ENCODE measurements at places on chromosomes 4 and X.

DNA sequence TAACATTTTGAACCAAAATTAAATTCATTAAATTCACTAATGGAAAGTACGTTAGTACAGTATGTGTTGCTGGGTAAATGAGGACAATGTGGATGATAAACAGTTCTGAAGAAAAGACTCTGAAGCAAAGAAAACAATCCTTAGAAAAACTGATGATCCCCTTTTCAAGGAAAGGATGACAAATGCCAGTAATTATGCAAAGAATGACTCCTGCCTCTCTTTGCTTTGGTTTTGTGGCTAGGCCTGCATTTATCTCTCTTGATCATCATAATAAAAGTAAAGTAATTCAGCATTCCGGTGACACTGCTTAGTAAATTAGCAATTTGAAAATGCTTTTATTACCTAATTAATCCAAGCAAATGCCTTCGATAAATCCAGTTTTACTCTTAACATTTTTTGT is 652.2 kb upstream of the DIPK2B start:
- DNase-seq = peak; percentile 27

DNA sequence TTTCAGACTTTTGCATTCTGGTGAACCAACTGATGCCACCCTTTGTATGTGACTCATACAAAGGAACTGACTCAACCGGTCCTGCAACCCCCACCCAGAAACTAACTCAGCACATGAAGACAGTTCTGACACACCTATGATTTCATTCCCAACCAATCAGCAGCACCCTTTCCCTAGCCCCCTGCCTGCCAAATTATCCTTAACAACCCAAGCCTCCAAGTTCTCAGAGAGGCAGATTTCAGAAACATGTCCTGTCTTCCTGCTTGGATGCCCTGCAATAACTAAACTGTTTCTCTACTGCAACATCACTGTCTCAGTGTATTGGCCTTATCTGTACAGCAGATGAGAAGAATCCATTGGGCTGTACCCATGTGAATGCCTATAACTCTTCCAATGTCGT is 284.7 kb downstream of the CAMK2D start:
- no peak for DNase-seq

DNA sequence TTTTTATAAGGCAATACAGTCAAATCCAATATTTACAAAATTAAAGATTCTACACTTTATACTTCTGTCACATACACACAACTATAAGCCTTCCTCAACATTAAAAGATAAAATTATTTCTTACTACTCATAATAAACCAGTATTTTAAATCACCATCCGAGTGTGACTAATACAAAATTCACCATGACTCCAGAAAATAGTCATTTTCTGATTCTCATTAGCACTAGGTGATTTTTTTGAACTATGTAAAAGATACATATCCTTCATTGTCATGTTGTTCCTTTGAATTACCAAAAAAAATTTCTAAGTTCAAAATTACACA is 646 bp upstream of the SLC7A11 start:
- DNase-seq = no peak

DNA sequence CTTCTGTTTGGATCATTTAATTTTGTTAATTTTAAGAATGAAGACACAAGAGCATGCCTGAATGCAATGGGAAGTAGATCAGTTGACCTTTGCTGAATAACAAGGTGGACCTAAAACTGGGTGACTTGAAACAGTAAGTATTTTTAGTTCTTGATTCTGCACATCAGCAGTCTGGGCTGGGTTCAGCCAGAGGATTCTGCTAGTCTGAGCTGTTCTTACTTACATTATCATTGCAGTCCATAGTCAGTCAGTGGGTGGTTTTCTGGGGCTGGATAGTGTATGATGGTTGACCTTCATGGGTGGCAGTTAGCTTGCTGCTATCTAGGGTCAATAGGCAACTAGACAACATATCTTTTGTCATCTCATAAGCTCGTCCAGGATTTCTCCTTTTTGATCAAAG is 91.4 kb downstream of the HS3ST1 start:
- DNase-seq = no peak

GRCh38 chrX:63526863-63527262 is 175.7 kb upstream of the SPIN4 start:
- no peak for DNase-seq

DNA sequence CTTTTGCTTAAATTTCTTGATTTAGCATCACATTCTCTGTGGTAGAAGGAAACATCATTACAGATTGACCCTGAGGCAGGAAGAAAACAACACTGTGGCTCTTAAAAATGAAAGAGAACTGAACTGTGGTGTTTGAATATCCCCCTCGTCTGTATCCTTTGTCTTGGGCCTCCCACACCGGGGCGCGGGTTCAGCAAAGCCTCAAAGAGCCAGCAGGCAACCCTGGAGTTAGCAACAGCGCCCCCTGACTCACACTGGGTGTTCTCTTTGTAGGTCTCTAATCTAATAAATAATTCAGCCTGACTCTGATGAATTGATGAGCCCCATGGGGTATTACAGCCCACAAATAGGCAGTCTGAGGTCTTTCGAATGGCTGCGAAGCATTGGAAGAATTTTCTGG is 46.1 kb upstream of the CTSO start:
- peak; percentile 3 for DNase-seq

- no peak for DNase-seq
Observed at GRCh38 chr4:151716324-151716723, 44.5 kb downstream of the GATB start.

DNA sequence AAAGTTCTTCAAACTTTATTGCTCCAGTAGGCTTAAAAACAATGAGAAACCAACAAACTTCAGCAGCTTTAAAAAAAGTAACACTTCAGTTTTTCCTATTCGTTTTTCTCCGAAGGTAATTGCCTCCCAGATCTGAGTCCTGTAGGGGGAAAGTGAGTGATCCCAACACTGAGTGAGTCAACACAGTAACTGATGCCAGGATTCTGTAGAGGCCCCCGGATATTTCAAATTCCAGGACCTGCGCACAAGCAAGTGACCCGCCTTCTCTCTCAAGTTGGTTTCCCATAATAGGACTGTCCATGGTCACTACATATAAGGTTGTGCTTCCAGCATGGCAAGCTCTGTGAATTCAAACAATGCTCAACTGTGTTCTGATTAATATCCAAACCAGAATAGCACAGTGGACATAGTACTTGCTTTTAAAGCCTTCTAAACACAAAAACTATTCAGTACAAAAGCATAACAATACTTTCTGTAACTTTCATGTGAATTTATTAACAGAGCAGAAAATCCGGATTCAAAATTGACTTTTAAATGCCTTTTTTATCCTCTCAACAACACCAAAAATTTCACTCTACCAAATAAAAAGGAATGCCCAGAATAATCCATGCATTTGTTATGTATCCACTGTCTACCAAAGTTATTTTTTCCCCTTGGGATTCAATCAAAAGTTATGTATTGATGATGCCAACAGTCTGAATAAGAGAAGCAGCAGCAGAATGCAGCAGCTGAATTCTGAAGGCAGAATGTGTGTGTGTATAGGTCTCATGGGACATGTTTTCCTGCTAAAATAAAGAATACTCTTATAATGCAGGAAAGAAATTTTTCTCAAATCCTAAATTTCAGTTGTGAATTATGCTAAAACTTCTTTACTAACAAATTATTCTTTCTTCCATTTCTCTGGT is at the start of gene DMD:
Gene DMD (minus strand): TSS at position 194 of the 905 bp plus-strand sequence. CDS start 237 bp downstream, outside the sequence.
- peak; percentile 71 for DNase-seq

- DNase-seq = no peak
Observed at GRCh38 chr4:36323816-36324419, 42.5 kb downstream of the DTHD1 start.

- no peak for DNase-seq
Observed at GRCh38 chr4:15968551-15969300, 5.8 kb upstream of the FGFBP2 start.

- DNase-seq = no peak
Observed at GRCh38 chr4:6752486-6752829, 30.1 kb upstream of the KIAA0232 start.

DNA sequence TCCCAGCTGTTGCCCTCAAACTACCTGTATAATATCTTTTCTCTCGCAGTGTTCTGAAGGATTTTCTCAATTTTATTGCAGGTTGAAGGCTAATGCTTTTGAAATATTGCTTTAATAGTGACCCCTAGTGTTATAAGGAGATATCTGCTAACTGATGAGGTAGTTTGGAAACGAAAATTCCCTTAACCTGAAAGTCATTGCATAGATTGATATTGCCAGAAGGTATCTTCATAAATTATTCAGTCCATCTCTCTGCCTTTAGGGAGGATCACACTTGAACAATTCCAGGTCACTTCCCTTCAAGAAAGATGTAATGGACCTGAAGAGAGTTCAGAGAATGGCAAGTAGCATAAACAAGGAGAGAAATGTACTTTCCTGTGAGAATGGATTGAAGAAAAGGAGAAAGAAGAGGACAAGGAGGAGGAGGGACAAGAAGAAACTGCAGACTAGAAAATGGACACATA is 44.1 kb downstream of the TIGD4 start:
- DNase-seq = peak; percentile 19

GRCh38 chr4:125666635-125667034 is 351.9 kb downstream of the FAT4 start:
- no peak for DNase-seq

- DNase-seq = no peak
Observed at GRCh38 chrX:47583240-47583861, 1.1 kb downstream of the TIMP1 start.

- DNase-seq = no peak
Observed at GRCh38 chrX:41085512-41085877, 250 bp downstream of the USP9X start.

- peak; percentile 24 for DNase-seq
Observed at GRCh38 chrX:38768079-38768478, 33.2 kb upstream of the MID1IP1 start.

- no peak for DNase-seq
Observed at GRCh38 chrX:136262812-136263315, 11.7 kb upstream of the MAP7D3 start.

GRCh38 chr4:171954650-171955049 is 141.4 kb downstream of the GALNTL6 start:
- DNase-seq = peak; percentile 38

DNA sequence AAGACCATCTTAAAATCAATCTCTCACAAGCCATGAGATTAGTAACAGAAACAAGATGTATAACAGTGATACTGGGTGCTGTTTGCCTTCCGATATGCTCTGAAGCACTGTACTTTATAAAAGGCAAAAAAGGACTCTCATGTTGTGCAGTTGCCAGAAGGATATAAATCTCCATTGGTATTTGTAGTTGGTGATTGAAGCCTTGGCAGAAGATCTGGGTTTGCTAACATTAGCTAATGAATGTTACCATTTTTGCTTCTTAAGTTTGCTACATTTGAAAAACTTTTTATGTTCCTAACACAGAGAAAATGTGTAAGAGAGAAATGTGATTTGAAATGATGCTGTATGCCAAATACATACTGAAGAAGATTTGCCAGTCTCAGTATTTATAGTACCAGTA is 44.4 kb downstream of the RAP1GDS1 start:
- no peak for DNase-seq

Data from mesenchymal stem cell (in vitro differentiated cells and primary cell).